ENCODE measurements at places on chromosomes 3 and 15.
A peak's percentile ranks its signal among the peaks of the same experiment; 100 is the strongest.

GRCh38 chr3:17874636-17875035 lies 132.2 kb upstream of the TBC1D5 start:
- no peak for DNase-seq

- DNase-seq: no peak
These were observed 50.4 kb downstream of the APH1B start for GRCh38 chr15:63327648-63328421.

GRCh38 chr15:65476903-65477302 lies 40.6 kb downstream of the DPP8 start:
- no peak for DNase-seq

- DNase-seq: no peak
These were observed 15.2 kb downstream of the SACM1L start for GRCh38 chr3:45704301-45704943.

GRCh38 chr3:136928240-136928639 lies 29.5 kb upstream of the IL20RB start:
- no peak for DNase-seq

DNA sequence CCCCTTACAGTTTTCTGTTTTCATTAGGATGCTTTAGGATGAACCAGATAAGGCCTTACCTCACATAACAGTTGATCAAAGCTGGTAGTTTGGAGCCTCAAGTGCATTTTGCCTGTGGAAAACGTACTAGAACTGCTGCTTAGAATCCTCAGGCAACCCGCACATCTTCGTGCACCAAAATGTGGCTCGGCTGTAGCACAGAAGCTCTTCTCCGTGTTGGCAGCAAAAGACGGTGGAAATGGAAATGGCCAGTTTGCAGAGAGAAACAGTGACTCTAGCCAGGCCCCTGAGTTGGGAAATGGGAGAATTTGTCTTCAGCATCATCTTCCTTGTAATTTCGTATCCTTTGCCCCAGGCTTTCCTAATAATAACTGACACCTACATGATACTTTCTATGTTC lies 20.6 kb downstream of the TLNRD1 start:
- no peak for DNase-seq

- no peak for DNase-seq
These were observed 47.1 kb upstream of the TERB2 start for GRCh38 chr15:44909423-44909822.

DNA sequence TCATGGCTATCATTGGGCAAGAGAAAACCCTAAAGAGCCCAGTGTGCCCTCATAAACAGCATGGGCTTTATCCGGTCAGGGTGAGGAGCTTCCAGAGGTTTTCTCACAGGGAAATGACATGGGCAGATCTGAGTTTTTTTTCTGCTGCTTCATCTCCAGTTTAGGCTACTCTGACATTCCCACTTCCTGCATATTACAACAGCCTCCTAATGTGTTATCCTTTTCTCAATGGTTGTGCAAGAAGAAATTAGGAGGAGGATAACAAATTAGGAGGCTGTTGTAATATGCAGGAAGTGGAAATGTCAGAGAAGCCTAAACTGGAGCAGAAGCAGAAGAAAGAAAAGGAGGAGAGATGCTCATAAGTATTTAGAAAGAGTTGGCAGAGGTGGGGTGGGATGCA lies 175.6 kb downstream of the MTHFS start:
- DNase-seq: no peak

GRCh38 chr3:135736740-135737139 lies 228.8 kb upstream of the PPP2R3A start:
- DNase-seq: no peak

DNA sequence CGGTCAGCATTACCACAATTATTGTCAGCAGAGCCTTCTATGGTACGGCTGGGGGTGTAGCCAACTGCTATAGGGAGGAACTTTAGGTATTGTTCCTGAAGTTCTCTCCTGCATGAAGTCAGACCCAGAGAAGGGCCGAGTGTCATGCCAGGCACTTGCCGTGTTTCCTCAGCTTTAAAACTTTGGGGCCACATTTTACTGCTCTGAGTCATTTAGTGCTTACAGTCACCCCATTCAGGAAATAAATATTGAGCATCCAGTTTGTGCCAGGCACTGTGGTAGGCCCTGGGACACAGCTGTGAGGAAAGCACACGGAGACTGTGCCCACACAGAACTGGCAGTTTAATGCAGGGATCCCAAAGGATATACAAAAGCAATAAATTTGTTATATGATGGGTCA lies 54.5 kb upstream of the APEH start:
- no peak for DNase-seq

GRCh38 chr15:78063217-78063616 lies 14.3 kb downstream of the TBC1D2B start:
- DNase-seq: no peak

GRCh38 chr3:94616833-94617232 lies 554.0 kb downstream of the NSUN3 start:
- DNase-seq: no peak

GRCh38 chr3:27746838-27747237 lies 24.7 kb upstream of the EOMES start:
- DNase-seq: no peak

- DNase-seq: no peak
These were observed 5.4 kb downstream of the H1-8 start for GRCh38 chr3:129548104-129548965.

DNA sequence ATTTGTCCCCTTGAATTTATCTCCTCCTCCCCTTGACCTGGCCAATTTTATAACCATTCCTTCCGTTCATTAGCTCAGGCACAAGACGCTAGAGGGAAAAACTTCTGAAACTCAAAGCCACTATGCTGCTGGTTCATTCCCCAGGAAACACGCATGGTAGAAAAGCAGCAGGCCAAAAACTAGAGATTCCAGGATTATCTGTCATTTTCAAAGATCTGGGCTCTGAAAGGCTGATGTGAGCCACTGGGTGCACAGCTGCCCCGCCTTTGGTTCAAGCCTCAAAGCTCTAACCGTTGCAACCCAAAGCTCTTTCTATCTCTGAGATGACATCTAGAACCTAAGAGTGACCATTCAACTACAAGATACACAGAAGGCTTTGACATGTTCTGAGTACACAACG lies 6.1 kb downstream of the ANP32A start:
- no peak for DNase-seq

GRCh38 chr3:111803123-111803593 lies 55.9 kb upstream of the PHLDB2 start:
- DNase-seq: no peak

DNA sequence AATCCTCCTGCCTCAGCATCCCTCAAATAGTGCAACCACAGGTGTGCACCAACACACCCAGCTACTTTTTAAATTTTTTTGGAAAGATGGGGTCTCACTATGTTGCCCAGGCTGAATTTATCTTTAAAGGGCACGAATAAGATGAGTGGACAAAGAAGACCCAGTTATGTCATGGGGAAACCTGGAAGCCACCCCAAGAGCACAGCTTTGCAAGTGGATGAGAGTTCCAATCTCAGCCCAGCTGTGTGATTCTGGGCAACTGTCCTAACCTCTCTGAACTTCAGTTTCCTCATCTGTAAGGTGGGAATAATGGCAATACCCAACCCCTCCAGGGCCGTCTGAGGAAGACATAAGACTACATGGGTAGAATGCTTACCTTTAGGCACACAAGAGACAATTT lies 32.2 kb downstream of the DNAJB8 start:
- no peak for DNase-seq

- no peak for DNase-seq
These were observed 62.7 kb downstream of the ASTE1 start for GRCh38 chr3:130963878-130964277.

GRCh38 chr3:139052802-139053600 lies 8.3 kb upstream of the PRR23C start:
- DNase-seq: no peak

GRCh38 chr3:127822682-127823425 lies 539 bp upstream of the MGLL start:
- DNase-seq: no peak

GRCh38 chr3:16671690-16672089 lies 66.5 kb upstream of the DAZL start:
- DNase-seq: no peak

GRCh38 chr3:184166671-184167070 lies 8.0 kb upstream of the AP2M1 start:
- no peak for DNase-seq

GRCh38 chr3:46925585-46925934 lies 48.0 kb downstream of the PTH1R start:
- DNase-seq: no peak

GRCh38 chr15:90336705-90337141 lies 15.4 kb upstream of the ZNF774 start:
- no peak for DNase-seq

GRCh38 chr3:123813876-123814275 lies 70.3 kb downstream of the MYLK start:
- DNase-seq: no peak

DNA sequence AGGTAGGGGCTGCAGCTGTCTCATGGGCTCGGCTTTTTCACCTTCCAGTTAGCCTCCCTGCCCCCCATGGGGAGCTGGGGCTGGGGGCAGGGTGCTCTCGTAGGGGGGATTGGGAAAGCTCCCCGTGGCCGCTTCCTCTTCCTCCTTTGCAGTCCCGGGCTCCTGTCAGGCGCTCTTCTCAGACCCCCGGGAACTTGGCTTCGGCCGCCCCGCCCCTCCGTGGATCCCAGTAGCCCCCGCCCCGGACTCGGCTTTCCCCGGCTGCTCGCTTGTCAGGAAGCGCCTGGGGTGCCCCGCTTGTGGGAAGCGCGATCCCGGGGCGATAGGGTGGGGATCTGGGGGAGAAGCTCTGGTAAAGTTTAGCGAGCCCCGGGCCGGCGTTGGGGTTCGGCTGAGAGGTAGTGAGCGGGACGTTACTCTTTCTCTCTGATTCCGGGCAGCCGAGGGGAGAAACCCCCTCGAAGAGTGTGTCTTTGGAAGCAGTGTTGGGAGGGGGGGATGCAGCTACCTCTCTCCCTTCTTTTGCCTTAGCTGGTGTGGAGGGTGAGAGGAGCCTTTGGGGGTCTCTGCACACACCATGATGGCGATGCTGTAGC lies 611 bp downstream of the PIAS1 start:
- peak; percentile 25 for DNase-seq

- DNase-seq: no peak
These were observed 21.7 kb downstream of the RPLP1 start for GRCh38 chr15:69474291-69474690.

GRCh38 chr3:95539950-95540483 lies 1274.4 kb upstream of the EPHA6 start:
- no peak for DNase-seq

GRCh38 chr3:43024181-43024885 lies 45.2 kb downstream of the GASK1A start:
- no peak for DNase-seq

DNA sequence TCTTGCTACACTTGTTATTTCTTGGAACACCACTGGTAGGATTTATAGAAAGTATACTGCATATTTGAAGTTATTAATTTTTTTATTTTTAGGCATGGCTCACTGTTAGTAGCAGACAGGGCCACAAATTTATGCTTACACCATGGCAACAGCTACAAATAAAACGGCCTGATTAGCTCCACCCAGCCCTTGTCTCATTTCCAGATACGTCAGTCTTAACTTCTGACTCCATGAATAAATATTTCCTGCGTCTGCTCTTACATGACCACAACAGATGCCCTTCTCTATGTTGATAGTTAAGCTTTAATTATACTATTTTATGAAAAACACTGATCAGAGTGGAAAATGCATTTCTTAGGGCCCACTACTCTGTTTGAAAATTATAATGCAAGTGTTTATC lies 62.3 kb upstream of the CPOX start:
- no peak for DNase-seq

DNA sequence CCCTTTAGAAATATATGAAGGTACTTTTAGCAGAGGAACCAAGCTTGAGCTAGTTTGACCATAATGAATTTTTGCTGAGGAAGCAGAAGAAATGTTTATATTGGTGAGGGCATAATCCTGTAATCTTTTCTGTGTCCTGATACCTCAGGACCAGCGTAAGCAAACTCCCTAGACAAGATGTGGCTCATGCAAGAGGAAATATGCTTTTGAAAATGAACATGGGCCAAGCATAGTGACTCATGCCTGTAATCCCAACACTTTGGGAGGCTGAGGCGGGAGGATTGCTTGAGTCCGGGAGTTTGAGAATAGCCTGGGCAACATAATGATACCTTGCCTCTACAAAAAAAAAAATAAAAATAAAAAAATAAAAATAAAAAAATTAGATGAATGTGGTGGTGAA lies 78.5 kb downstream of the PPARG start:
- no peak for DNase-seq

DNA sequence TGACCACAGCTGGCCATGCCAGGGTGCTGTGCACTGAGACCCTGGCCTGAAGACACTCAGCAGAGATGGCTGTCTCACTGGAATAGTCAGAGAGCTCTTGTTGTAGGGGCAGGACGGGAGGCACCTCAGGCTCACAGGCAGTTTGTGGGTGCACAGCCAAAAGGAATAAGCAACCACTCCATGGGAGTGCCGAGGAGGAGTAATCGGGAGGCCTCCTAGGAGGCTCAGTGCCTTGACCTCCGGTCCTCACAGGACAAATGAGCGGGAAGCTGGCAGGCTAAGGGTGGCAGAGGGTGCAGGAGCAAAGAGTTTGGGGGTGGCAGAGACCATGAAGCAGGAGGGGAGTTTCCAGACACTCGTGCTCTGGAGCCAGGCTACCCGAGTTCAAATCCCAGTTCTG lies 81.7 kb downstream of the SMAD6 start:
- DNase-seq: no peak

GRCh38 chr3:142881445-142882224 lies 7.2 kb downstream of the PCOLCE2 start:
- no peak for DNase-seq

DNA sequence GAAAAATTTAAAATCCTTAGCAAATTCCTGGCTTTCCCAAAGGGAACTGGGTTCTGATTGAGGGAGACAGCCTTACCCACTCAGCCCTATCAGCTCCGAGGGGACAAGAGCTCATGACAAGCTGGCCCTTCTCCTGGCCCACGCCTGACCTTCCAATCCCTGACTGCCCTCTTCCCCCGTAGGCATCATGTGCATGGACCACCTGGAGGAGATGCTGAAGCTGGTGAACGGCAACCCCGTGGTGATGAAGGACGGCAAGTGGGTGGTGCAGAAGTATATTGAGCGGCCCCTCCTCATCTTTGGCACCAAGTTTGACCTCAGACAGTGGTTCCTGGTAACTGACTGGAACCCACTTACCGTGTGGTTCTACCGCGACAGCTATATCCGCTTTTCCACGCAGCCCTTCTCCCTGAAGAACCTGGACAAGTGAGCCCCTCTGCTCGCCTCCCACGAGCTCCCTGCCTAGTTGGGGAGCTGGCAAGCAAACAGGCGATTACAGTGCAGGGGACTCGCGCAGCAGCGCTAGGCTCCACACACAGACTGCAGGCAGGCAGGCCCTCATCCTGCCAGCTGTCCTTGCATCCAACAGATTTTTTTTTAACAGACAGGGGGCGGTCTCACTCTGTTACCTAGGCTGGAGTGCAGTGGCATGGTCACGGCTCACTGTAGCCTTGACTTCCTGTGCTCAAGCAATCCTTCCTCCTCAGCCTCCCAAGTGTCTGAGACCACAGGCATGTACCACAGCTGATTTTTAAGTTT lies 16.8 kb downstream of the RPUSD3 start:
- DNase-seq: no peak

- no peak for DNase-seq
These were observed at the start of gene AMT for GRCh38 chr3:49422379-49423248. AMT (minus strand) TSS chr3:49422473; CDS start chr3:49422450, 23 bp downstream.

GRCh38 chr3:178267158-178267844 lies 268.9 kb upstream of the KCNMB2 start:
- no peak for DNase-seq

Measured in activated T-helper 9 cell treated with anti-CD3 and anti-CD28 coated beads, Interleukin-2, amount 50 U/mL, for 16 hours (primary cell).